ENCODE measurements at places on chromosomes 1 and 21.

GRCh38 chr1:212591922-212592321 is 16.6 kb upstream of the ATF3 start:
- no peaks in the 10 kb centered on the region for H3K36me3 ChIP-seq
- H3K27ac ChIP-seq = no peak overlapping the region
- H3K4me1 ChIP-seq = peaks cover 12% of the 10 kb centered on the region
- peaks cover 12% of the 10 kb centered on the region for H3K27me3 ChIP-seq
- DNase-seq = no peak
- H3K4me3 ChIP-seq = no peak overlapping the region

- H3K36me3 ChIP-seq = no peaks in the 10 kb centered on the region
- DNase-seq = no peak
Measured at GRCh38 chr1:72649991-72650390, 367.7 kb upstream of the NEGR1 start.

DNA sequence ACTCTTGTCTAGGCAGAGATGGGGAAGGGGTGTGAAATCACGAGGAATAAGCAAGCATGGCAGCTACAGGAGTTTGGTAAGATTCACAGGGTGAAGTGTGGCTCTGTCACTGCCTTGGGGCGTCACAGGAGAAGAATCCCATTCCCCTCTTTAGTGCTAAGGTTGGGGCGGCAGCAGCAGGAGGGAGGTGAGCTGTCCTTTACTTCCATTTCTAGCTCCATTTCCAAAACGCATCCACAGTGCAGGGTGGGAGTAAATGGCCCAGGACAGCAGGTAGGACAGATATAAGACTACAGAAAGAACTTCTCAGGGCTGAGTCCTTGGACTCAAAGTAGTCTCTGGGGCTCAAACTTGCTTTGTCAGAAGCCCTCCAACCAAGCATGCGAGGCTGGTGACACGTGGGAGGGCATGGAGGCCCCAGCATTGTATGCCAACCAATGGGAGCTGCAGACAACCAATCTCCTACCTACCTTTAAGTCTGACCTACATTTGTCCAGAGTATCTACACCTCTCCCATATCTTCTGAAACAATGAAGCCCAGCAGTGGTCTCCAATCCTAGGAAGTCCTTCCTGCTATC is 8.5 kb downstream of the MEF2D start:
- peak overlapping the region; percentile 40 for H3K4me3 ChIP-seq
- peaks cover 99% of the 10 kb centered on the region for H3K4me1 ChIP-seq
- no peaks in the 10 kb centered on the region for H3K36me3 ChIP-seq

GRCh38 chr1:22239378-22239777 is 96.5 kb upstream of the WNT4 start:
- DNase-seq = no peak
- no peak overlapping the region for H3K4me3 ChIP-seq
- no peaks in the 10 kb centered on the region for H3K4me1 ChIP-seq
- H3K27me3 ChIP-seq = no peaks in the 10 kb centered on the region
- H3K27ac ChIP-seq = no peak overlapping the region
- H3K36me3 ChIP-seq = no peaks in the 10 kb centered on the region

- no peak overlapping the region for H3K27ac ChIP-seq
- DNase-seq = no peak
- no peaks in the 10 kb centered on the region for H3K27me3 ChIP-seq
- H3K36me3 ChIP-seq = no peaks in the 10 kb centered on the region
- no peak overlapping the region for H3K4me3 ChIP-seq
Measured at GRCh38 chr1:109717729-109718128, 5.7 kb downstream of the GSTM5 start.

DNA sequence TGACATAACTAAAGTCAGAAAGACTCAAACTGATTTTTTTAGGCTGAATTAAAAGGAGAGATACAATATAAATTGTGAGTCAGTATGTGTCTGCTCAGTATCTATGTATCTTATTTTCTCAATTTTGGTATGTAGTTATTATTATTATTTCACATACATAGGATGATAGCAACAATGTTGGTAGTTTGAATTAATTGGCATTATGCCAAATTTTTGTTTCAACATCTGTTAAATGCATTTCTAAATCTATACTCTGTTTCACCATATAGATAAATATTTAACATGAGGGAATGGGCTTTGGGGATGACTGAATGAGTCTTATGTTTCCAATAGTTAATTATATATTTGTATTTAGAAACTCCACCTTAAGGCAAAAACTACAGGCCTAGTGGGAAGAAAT is 12.6 kb upstream of the HMCN1 start:
- no peak for DNase-seq
- H3K4me3 ChIP-seq = no peak overlapping the region
- no peaks in the 10 kb centered on the region for H3K36me3 ChIP-seq
- no peak overlapping the region for H3K27ac ChIP-seq

GRCh38 chr1:223110952-223111351 is 32.1 kb downstream of the TLR5 start:
- no peaks in the 10 kb centered on the region for H3K4me1 ChIP-seq
- H3K4me3 ChIP-seq = no peak overlapping the region
- H3K27ac ChIP-seq = no peak overlapping the region
- peaks cover 3% of the 10 kb centered on the region for H3K27me3 ChIP-seq
- no peak for DNase-seq
- no peaks in the 10 kb centered on the region for H3K36me3 ChIP-seq

DNA sequence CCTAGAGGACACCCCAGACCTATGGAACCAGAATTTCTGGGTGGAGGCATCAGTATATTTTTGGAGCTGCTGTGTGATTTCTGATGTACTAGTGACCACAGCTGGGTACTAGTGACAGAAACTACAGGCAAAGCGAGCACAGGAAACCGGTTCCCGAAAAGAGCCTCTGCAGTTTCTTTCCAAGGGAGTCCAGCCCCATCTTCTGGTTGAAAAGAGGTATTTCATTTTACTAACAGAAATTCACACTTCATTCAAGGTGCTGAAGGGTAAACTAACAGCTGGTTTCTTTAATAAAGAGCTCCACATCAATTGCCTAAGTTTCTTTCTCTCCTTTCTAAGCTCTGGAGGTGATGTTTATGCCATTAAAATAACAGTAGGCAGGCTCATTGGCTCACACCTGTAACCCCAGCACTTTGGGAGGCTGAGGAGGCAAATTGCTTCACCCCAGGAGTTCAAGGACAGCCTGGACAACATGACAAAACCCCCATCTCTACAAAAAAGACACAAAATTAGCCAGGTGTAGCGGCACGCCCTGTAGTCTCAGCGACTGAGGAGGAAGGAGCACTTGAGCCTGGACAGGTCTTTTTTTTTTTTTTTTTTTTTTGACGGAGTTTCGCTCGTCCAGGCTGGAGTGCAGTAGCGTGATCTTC is 22.0 kb downstream of the THAP3 start:
- DNase-seq = peak; percentile 63
- peaks cover 1% of the 10 kb centered on the region for H3K36me3 ChIP-seq
- H3K4me1 ChIP-seq = no peaks in the 10 kb centered on the region
- H3K27me3 ChIP-seq = no peaks in the 10 kb centered on the region
- H3K4me3 ChIP-seq = no peak overlapping the region

DNA sequence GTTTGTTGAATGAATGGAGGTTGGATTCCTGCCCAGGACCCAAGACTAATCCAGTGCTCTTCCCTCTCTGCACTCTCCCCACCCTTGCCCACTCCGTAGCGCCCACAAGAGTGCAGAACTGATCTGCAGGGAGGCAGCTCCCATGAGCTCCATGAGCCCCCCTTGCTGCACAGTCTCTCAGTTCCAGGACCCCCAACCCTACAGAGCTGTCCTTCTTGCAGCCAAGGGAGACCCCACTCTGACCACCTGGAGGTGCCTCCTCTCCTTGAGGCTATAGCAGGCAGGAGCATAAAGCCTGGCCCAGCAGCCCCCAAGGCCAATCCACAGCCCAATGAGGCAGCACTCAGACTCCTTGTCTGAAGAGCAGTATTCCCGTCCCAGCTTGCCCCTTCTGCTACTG is 209.2 kb upstream of the ZC3H12A start:
- H3K4me3 ChIP-seq = no peak overlapping the region
- DNase-seq = no peak
- no peaks in the 10 kb centered on the region for H3K36me3 ChIP-seq
- H3K27me3 ChIP-seq = no peaks in the 10 kb centered on the region

GRCh38 chr1:22132517-22133235 is 10.2 kb downstream of the WNT4 start:
- no peak overlapping the region for H3K4me3 ChIP-seq
- no peaks in the 10 kb centered on the region for H3K36me3 ChIP-seq
- peaks cover 8% of the 10 kb centered on the region for H3K4me1 ChIP-seq
- no peak overlapping the region for H3K27ac ChIP-seq

GRCh38 chr1:48430832-48431231 is 41.2 kb downstream of the SPATA6 start:
- H3K27ac ChIP-seq = no peak overlapping the region
- DNase-seq = no peak
- H3K27me3 ChIP-seq = no peaks in the 10 kb centered on the region

DNA sequence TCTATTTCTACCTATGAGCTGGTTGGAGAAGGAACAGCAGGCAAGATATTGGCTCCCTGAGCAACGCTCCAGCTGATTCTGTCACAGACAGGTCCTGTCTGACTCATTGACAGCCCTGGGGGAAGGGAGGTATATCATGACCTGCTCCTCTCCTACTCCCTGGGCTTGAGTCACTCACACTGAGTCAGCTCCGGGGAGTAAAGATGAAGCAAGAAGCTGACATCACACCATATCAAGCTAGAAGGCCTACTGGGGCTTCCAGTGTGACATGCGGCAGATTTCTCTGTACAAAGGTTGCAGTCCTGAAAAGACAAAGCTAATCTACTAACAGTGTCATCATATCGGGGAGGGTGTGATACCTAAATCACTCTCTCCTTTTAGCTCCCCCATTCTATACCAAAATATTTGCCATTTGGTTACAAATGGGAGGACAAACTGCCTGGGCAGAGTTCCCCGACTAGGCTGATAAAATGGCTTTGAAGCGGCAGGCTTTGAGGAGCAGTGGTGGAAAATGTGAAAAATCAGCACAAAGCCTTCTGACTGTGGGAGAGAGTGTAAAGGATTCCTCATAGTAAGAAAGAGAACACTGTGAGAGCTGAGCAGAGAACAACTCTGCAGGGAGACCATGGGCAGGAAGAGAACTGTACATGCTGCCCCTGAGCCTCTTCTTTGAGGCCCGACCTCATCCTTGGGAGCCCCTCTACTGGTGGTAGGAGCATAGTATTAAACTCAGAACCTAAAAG is 15.5 kb downstream of the PI4KB start:
- no peak overlapping the region for H3K4me3 ChIP-seq
- no peaks in the 10 kb centered on the region for H3K36me3 ChIP-seq
- H3K27ac ChIP-seq = no peak overlapping the region
- no peak for DNase-seq
- H3K4me1 ChIP-seq = no peaks in the 10 kb centered on the region

DNA sequence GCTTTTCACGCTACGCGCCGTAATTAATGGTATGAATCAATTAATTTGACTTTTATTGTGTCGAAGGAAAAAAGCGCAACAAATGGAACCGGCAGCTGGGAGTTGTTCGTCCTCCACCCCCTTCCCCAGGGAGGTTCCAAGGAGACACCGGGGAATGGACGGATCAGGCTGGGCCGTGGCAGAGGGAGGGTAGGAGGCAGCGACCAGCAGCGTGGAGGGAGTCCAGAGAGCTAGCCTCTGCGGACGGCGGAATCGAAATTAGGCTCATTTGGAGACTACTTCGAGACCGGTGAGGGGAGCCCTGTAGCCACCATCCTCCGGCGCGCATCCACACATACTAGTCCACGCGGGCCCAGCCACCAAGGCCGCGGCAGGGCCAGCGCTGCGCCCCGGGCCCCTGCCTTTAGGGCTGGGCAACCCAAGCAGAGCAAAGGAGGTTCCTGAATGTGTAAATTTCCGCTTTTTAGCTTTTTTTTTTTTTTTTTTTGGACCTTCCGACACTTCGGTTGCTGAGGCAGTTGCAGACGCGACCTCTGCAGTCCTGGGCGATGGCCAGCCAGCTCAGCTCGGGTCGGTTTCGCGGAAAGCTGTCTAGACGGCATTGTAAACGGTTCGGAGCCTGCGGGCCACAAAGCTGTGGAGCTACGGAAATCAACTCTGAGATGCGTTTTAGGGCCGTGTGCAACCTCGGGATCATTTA is 2.2 kb upstream of the FOXD3 start:
- H3K27me3 ChIP-seq = peaks cover 58% of the 10 kb centered on the region
- no peaks in the 10 kb centered on the region for H3K36me3 ChIP-seq
- DNase-seq = peak; percentile 55
- no peak overlapping the region for H3K27ac ChIP-seq

DNA sequence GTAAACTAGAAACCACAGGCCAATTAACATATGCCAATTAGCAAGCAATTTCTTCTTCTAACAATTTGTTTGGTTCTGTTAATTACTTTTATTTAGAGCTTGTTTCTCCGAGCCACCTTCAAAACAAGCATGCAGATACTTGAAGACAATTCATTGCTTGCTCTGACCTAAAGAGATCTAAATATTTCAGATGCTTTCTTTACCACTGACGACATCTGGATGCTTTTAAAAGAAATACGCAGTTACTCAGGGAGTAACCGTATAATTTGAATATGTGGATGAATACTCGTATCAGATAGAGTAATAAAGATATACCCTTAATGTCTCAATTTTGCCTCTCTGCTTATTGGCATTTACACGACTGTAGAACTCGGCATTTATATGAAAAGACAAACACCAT is 390.0 kb downstream of the DISC1 start:
- H3K36me3 ChIP-seq = no peaks in the 10 kb centered on the region
- no peaks in the 10 kb centered on the region for H3K4me1 ChIP-seq
- no peak for DNase-seq
- no peaks in the 10 kb centered on the region for H3K27me3 ChIP-seq

GRCh38 chr1:17538010-17538409 is 1.5 kb upstream of the ARHGEF10L start:
- DNase-seq = no peak
- H3K27ac ChIP-seq = no peak overlapping the region
- H3K36me3 ChIP-seq = no peaks in the 10 kb centered on the region
- peaks cover 20% of the 10 kb centered on the region for H3K27me3 ChIP-seq

DNA sequence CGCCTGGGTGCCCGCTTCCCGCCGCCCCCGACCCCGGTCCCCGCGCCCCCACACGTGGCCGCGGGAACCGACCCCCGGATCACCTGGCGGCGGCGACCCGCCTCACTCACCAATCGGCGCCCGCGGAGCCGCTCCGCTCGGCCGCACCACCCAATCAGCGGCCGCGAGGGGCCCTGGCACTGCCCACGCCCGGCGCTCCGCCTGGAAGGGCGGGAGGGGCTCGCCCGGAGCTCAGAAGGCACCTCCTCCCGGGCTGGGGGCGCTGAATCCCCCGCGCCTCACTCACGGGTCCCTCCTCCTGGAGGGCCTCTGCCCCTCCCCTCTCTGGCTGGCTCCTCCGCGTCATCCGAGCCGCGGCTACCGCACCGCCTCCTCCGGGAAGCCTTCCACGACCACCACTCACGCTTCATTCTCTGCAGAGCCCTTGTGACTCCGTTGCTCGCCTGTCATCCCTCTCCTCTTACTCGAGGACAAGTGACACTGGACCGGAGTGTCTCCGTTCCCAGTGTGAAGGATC is 374 bp downstream of the SH2D5 start:
- H3K27ac ChIP-seq = no peak overlapping the region
- peaks cover 27% of the 10 kb centered on the region for H3K4me1 ChIP-seq
- peak; percentile 64 for DNase-seq
- H3K27me3 ChIP-seq = no peaks in the 10 kb centered on the region

Data from B cell (primary cell).